ENCODE measurements at places on chromosomes 2 and 18. TPM values are rescaled to one million over a fixed set of nuclear protein-coding genes. Genes with fewer than 3 reads are reported as not detected.

The NOTO gene
- total RNA-seq = not detected

The SPOPL gene
- total RNA-seq = 13.5 TPM

The ANO7 gene
- 0.80 TPM for total RNA-seq

The DNAJC5G gene
- 1.2 TPM for total RNA-seq

The CDH19 gene
- 13.0 TPM for total RNA-seq

The CD8A gene
- 0.63 TPM for total RNA-seq

The TUBA4B gene
- total RNA-seq = not detected

DNA sequence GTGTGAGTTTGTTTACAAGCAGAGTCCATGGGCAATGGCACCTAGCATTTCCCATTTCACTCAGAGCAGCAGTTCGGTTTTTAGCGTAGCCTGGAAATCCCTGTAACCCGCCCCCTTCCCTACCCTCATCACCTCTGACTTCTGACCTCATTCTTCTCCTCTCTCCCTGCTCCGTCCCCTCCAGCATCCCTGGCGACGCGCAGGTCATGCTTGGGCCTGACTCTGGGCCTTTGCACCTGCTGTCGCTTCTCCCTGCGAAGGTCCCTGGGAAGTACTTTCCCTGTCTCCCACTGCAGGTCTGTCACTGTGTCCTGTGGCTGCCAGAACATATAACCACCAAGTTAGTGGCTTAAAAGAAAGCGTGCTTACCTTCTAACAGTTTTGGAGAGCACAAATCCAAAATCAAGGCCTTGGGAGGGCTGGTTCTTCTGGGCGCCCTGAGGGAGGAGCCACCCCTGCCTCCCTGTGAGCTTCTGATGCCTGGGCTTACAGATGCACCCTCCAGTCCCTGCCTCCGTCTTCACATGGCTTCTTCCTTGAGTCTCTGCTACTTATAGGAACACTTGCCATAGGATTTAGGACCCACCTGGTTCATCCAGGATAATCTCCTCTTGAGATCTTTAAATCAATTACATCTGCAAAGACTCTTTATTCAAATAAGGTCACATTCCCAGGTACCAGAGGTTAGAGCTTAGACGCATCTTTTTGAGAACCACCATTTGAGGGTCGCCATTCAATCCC, 8.1 kb upstream of the RAB17 start:
- no peaks in the 10 kb centered on the region for H3K27me3 ChIP-seq
- no peak overlapping the region for H3K4me3 ChIP-seq
- peaks cover 58% of the 10 kb centered on the region for H3K4me1 ChIP-seq
- H3K27ac ChIP-seq = peak overlapping the region; percentile 90
- no peak for DNase-seq

- H3K27ac ChIP-seq = no peak overlapping the region
- DNase-seq = no peak
- H3K27me3 ChIP-seq = no peaks in the 10 kb centered on the region
These were observed 355.1 kb upstream of the ZC3H15 start for GRCh38 chr2:186130748-186131641.

- no peak overlapping the region for H3K4me3 ChIP-seq
- H3K4me1 ChIP-seq = no peaks in the 10 kb centered on the region
- no peak for DNase-seq
- no peak overlapping the region for H3K27ac ChIP-seq
- no peaks in the 10 kb centered on the region for H3K27me3 ChIP-seq
These were observed 11.8 kb downstream of the RBFA start for GRCh38 chr18:80046011-80046410.

GRCh38 chr2:95008306-95008705, 17.2 kb upstream of the MAL start:
- no peaks in the 10 kb centered on the region for H3K36me3 ChIP-seq
- peaks cover 17% of the 10 kb centered on the region for H3K27me3 ChIP-seq
- peak overlapping the region; percentile 76 for H3K27ac ChIP-seq
- peaks cover 9% of the 10 kb centered on the region for H3K4me1 ChIP-seq
- no peak for DNase-seq

DNA sequence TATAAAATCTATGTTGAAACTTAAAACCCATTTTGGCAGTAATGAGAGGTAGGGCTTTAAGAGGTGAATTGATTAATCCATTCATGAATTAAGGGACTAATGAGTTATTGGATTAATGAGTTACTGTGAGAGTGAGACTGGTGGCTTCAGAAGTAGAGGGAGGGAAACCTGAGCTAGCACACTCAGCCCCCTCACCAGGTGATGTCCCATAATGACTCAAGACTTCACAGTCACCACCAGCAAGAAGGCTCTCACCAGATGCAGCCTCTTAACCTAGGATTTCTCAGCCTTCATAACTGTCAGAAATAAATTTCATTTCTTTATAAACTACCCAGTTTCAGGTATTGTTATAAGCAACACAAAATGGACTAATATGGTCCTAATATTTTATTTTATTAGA, 621.7 kb upstream of the ACVR2A start:
- H3K4me3 ChIP-seq = no peak overlapping the region
- DNase-seq = no peak
- no peak overlapping the region for H3K27ac ChIP-seq
- H3K36me3 ChIP-seq = no peaks in the 10 kb centered on the region
- no peaks in the 10 kb centered on the region for H3K27me3 ChIP-seq

- H3K4me3 ChIP-seq = no peak overlapping the region
- peaks cover 51% of the 10 kb centered on the region for H3K4me1 ChIP-seq
- H3K36me3 ChIP-seq = no peaks in the 10 kb centered on the region
- H3K27ac ChIP-seq = no peak overlapping the region
- DNase-seq = no peak
These were observed 15.5 kb downstream of the LDLRAD4 start for GRCh38 chr18:13233787-13234783.

DNA sequence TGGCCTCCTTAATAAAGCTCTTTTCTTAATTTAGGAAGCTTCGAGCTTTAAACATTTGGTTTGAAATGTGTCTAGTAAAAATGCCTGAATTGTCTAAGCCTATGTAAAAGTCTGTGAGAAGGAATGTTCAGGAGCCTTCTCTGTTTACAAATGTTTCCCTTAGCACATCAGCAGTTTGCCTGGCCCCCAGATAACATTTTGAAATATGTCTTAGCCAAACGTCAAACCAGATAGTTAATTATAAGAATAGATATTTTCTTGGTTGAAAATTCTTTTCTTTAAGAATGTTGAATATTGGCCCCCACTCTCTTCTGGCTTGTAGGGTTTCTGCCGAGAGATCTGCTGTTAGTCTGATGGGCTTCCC, 498.6 kb downstream of the CCDC85A start:
- H3K27me3 ChIP-seq = no peaks in the 10 kb centered on the region
- H3K27ac ChIP-seq = no peak overlapping the region
- no peaks in the 10 kb centered on the region for H3K36me3 ChIP-seq

GRCh38 chr18:9333441-9334328, 888 bp upstream of the TWSG1 start:
- H3K4me1 ChIP-seq = peaks cover 25% of the 10 kb centered on the region
- peak overlapping the region; percentile 61 for H3K27ac ChIP-seq
- peaks cover 14% of the 10 kb centered on the region for H3K36me3 ChIP-seq
- no peak for DNase-seq
- H3K27me3 ChIP-seq = no peaks in the 10 kb centered on the region
- H3K4me3 ChIP-seq = peak overlapping the region; percentile 92

DNA sequence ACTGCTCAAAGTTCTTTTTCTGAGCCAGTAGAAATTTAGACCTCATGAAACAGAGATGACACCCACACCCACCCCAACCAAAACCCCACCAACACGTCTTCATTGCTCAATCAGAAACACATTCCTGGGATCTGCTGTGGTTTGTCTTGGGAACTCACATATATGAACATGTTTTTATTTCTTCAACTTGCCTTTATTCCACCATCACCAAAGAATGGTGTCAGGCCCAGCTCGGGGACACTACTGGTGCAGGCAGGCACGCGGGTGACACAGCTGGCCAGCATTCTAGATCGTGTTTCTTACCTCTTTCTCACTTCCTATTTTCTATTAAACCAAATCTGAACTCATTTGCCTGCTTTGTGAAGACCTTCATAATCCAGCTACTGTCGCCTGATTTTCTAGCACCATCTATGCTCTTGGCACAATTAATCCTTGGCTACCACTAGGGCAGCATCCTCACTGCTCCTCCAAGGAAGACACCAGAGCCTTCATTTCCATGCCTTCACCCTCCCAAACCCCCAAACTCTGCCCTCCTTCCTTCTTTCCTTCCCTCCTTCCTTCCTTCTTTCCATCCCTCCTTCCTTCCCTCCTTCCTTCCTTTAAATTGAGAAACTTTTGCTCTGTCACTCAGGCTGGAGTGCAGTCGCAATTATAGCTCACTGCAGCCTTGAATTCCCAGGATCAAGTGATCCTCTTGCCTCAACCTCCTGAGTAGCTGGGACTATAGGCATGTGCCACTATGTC, 157.1 kb downstream of the BCL2 start:
- H3K4me1 ChIP-seq = peaks cover 31% of the 10 kb centered on the region
- no peak overlapping the region for H3K4me3 ChIP-seq
- no peaks in the 10 kb centered on the region for H3K36me3 ChIP-seq
- no peak for DNase-seq
- no peaks in the 10 kb centered on the region for H3K27me3 ChIP-seq

- no peak for DNase-seq
- no peaks in the 10 kb centered on the region for H3K27me3 ChIP-seq
- H3K4me3 ChIP-seq = no peak overlapping the region
- no peak overlapping the region for H3K27ac ChIP-seq
- H3K36me3 ChIP-seq = no peaks in the 10 kb centered on the region
These were observed 290.8 kb downstream of the DYSF start for GRCh38 chr2:71743995-71744675.

DNA sequence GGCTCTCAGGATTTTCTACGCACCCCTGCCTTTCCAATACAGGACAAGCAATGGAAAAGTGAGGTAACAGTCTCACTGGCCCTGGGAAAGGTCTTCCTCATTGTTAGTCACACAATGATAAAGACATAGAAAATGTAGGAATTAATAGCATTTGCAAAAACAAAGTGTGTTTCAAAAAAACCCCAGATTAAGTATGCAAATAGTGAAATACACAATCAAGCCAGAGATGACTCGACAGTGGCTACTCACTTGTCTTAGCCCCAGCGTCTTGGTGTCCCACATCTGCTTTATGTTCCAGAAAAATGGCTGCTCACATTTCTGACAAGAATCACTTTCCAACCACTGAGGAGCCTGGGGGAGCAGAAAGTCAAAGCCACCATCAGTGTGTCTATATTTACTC, 47.0 kb upstream of the AP1S3 start:
- H3K36me3 ChIP-seq = peaks cover 69% of the 10 kb centered on the region
- H3K4me1 ChIP-seq = no peaks in the 10 kb centered on the region
- no peak overlapping the region for H3K27ac ChIP-seq
- no peak overlapping the region for H3K4me3 ChIP-seq
- no peaks in the 10 kb centered on the region for H3K27me3 ChIP-seq

GRCh38 chr2:241545106-241545505, 13.4 kb upstream of the BOK start:
- no peak overlapping the region for H3K4me3 ChIP-seq
- H3K36me3 ChIP-seq = no peaks in the 10 kb centered on the region
- no peak for DNase-seq
- H3K27me3 ChIP-seq = peaks cover 53% of the 10 kb centered on the region

GRCh38 chr18:12858991-12859390, 25.0 kb downstream of the PTPN2 start:
- H3K27me3 ChIP-seq = no peaks in the 10 kb centered on the region
- DNase-seq = no peak
- H3K36me3 ChIP-seq = peaks cover 23% of the 10 kb centered on the region

DNA sequence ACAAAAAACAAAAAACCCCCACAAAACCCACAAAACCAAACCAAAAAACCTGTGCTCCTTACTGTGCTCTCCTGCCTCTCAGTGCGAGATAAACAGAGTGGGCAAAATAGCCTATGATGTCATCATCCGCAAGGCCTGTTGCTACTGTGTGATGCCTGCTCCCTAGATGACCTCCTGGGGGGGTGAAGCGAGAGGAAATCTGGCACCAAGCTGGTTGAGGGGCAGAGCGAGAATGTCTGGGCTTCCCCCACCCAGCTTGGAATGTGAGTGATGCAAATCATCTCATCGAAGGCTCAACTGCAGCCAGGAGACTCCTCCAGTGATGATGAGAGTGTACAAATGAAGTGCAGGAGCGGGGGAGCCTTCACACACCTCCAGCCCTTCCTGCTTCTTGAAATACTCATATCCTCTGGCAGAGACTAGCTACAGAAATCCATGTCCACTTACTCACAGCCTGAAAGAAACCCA, 57.7 kb upstream of the MAP4K3 start:
- peak overlapping the region; percentile 70 for H3K27ac ChIP-seq
- H3K27me3 ChIP-seq = no peaks in the 10 kb centered on the region
- H3K4me3 ChIP-seq = no peak overlapping the region
- no peak for DNase-seq
- no peaks in the 10 kb centered on the region for H3K36me3 ChIP-seq
- peaks cover 63% of the 10 kb centered on the region for H3K4me1 ChIP-seq

GRCh38 chr2:158004126-158004764, 97.4 kb upstream of the UPP2 start:
- H3K27ac ChIP-seq = no peak overlapping the region
- no peaks in the 10 kb centered on the region for H3K4me1 ChIP-seq
- no peak overlapping the region for H3K4me3 ChIP-seq
- no peaks in the 10 kb centered on the region for H3K36me3 ChIP-seq

DNA sequence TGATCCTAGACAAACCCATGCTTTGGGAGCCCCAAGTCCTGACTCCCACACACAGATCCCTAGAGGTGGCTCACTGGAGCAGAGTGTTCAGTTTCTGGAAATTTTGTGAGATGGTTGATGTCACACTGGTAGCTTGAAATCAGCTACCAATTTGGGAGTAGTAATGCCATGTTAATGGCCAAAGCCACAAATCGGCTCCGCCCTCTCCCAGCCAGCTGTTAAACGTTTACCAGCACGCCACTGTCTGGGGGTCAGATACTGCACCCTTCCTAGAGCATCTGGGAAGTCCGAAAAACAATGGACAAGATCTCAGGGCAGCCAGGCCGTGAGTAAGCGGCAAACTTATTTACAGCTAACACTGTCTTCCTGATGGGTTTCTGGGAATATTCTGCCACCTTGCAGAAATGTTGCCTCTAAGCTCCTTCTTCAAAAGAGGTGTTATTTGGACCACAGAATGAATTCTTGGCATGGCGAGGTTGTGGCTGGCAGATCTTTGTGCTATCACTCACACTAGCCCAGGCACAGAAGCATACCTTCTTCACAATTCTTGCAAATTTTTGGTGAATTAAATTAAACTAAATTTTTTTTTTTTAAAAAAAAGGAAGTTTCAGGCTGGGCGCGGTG, 60.2 kb upstream of the FZD7 start:
- no peaks in the 10 kb centered on the region for H3K27me3 ChIP-seq
- no peak for DNase-seq
- H3K4me1 ChIP-seq = peaks cover 20% of the 10 kb centered on the region

- peaks cover 15% of the 10 kb centered on the region for H3K4me1 ChIP-seq
- H3K4me3 ChIP-seq = no peak overlapping the region
- no peak for DNase-seq
- peaks cover 28% of the 10 kb centered on the region for H3K27me3 ChIP-seq
- H3K27ac ChIP-seq = no peak overlapping the region
These were observed 2.0 kb downstream of the SNORC start for GRCh38 chr2:232871835-232872736.

DNA sequence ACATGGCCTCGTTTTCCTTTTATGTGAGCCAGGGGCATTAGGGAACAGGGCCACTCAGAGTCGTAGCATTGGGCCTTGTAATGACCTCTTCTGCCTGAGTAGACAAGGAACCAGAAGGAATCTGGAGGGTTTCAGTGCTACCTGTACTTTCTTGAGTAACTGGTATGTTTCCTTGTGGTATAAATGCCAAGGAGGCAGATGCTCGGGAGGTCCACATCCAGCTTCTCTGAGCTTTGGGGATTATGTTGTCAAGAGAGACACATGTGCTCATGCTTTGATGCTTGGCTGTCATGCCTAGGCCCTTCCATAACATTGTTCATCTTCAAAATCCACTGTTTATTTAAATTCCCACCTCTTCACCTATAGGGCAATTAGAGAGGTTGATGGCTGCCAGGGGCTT, 26.3 kb downstream of the FOSL2 start:
- H3K27me3 ChIP-seq = no peaks in the 10 kb centered on the region
- H3K27ac ChIP-seq = no peak overlapping the region
- no peak overlapping the region for H3K4me3 ChIP-seq
